Activated CD8-positive, alpha-beta T cell treated with anti-CD3 and anti-CD28 coated beads, Interleukin-2, amount 10 ng/mL, durations not matched to agents 7 days and 5 days (primary cell): ENCODE measurements at places on chromosomes 1 and 21. TPM values are rescaled to one million over a fixed set of nuclear protein-coding genes. Genes with fewer than 3 reads are reported as not detected.
A peak's percentile ranks its signal among the peaks of the same experiment; 100 is the strongest.

- H3K27me3 ChIP-seq = peaks cover 3% of the 10 kb centered on the region
- H3K27ac ChIP-seq = no peak overlapping the region
- H3K4me1 ChIP-seq = no peaks in the 10 kb centered on the region
Measured at GRCh38 chr1:96559707-96560596, 161.6 kb upstream of the PTBP2 start.

DNA sequence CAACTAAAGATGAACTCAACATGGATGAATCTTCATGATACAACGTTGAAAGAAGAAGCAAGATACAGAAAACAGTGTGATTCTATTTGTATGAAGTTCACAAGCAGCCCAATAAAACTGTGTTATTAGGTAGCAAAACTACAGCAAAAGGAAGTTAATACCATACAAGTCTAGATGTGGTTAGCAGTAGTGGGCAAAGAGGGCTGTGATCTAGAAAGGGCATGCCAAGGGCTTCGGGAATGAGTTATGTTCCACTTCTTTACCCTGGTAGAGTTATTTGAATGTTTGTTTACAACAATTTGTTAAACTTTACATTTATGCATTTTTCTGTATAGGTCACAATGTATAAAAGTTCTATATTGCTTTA, 9.2 kb downstream of the TNFRSF9 start:
- peak overlapping the region; percentile 63 for H3K4me3 ChIP-seq
- DNase-seq = no peak
- H3K27me3 ChIP-seq = no peaks in the 10 kb centered on the region
- no peaks in the 10 kb centered on the region for H3K36me3 ChIP-seq
- H3K4me1 ChIP-seq = peaks cover 33% of the 10 kb centered on the region

Gene COQ8A
- total RNA-seq = 16.4 TPM

DNA sequence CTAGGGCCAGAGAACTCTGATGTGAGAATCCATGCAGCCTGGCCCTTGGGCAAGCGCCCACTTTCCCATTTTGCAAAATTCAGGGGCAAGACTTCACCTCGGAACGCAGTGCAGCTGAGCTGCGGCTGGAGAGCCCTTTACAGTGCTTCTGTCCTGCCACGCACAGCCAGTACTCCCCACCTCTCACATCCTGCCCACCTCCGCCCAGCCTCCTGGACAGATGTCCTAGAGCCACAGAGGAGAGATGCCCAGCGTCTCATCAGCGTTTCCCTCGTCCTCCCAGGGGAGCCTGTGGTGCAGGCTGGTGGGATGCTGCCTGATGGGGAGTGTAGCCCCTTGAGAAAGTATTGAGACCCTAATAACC, 29.6 kb downstream of the RUNX3 start:
- H3K27me3 ChIP-seq = no peaks in the 10 kb centered on the region
- H3K27ac ChIP-seq = peak overlapping the region; percentile 65
- peak; percentile 22 for DNase-seq
- peaks cover 22% of the 10 kb centered on the region for H3K4me1 ChIP-seq
- H3K4me3 ChIP-seq = peak overlapping the region; percentile 28
